ENCODE measurements at places on chromosomes 3 and 15.

DNA sequence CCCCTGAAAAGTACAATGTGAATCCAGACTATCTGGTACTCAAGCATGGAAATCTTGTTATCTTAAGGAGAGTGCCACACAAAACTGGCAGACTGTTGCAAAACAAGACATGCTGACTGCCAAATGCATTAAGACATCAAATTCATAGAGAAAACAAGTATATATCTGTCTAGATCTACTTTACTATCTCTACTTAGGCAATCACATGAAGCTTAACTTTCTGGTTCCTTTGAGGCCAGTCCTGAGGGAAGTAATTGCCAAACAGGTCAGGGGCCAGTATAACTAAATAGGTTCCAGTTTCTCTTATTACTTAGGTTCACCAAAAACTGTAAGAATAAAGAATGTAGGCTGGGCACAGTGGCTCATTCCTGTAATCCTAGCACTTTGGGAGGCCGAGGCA is 15.9 kb upstream of the SLC4A7 start:
- no peak for DNase-seq

DNA sequence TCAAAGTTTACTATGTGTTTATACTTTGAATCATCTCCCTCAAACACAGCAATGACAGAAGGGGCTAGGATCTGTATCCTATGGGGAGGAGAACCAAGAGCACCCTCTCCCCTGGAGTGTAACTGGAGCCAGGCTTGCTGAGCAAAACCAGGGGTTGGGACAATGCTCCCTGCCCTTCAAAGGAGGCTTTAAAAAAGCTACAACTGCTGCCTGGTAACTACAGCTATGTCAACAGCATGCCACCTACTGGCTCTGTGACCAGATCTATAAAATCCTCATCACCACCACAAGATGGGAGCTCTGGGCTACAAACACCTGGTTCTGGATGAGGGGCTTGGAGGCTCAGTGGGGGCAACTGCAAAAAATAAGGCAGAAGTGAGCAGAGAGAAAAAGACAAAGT is 61.9 kb downstream of the ANO10 start:
- DNase-seq: no peak

DNA sequence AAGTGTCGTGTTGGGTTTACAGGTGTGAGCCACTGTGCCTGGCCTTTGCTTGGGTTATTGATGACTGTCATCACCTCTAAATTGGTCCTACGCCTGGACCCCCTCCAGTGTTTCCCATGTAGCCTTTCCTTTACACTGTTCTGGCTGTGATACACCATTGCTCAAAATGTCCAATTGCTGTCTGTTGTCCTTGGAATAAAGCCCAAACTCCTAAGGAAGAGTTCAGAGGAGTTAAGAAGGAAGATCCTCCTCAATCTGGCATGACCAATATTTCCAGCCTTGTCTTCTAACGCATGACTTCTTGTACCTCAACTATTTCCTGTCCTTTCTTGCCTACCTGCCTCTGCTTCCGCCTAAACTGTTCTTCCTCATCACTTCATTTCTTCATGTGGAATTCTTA is 113.1 kb downstream of the POLR2M start:
- no peak for DNase-seq

DNA sequence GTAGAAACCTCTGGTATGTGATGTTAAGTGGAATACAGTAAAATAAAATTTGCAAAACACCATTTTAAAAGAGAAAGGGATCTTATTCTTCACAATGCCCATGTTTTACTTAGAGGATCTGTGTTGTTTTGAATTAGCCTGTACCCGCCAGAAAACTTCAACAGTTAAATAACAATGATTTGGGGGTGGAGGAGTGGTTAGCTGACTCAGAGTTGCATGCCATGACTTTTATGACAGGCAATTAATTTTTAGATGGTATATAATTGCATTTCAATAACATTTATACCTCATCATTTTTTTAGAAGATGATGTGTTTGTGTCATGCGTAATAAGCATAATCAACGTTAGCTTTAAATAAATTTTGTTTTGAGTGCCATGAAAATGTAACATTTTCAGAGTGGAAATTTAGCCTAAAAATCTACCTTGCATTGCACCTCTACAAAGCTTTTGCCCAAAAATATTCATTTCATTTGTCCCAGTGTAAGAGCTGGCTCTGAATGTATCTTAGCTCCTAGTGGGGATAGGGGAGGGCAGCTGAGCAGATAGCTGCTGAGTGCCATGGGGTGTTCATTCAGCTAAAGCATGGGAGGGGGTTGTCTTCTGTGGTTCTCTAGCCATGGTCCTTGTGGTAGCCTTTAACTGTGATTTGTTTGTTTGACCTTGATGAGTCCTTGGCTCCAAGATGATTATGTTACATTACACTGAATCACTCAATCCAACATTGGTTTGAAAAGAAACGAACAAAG is 379.8 kb downstream of the LPP start:
- no peak for DNase-seq

GRCh38 chr3:53724566-53724965 is 121.7 kb downstream of the CHDH start:
- DNase-seq: no peak

DNA sequence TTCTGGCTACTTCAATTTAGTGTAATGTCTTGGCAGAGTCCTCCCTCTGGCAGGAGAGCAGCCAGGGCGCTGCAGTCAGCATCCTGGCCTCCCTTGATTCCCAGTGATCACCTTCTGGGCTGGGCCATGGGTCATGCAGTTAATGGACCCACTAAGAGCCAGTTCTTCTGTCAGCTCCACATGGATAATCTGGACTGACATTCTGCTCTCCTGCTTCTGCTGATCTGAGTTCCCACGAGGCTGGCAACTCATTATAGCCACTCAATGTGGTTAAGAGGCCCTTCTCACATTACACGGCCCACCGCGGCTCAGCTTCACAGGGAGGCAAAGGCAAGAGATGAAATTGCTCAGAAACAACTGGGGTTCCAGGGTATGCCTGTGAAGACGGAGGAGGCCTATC is 94.0 kb downstream of the WDR76 start:
- no peak for DNase-seq

DNA sequence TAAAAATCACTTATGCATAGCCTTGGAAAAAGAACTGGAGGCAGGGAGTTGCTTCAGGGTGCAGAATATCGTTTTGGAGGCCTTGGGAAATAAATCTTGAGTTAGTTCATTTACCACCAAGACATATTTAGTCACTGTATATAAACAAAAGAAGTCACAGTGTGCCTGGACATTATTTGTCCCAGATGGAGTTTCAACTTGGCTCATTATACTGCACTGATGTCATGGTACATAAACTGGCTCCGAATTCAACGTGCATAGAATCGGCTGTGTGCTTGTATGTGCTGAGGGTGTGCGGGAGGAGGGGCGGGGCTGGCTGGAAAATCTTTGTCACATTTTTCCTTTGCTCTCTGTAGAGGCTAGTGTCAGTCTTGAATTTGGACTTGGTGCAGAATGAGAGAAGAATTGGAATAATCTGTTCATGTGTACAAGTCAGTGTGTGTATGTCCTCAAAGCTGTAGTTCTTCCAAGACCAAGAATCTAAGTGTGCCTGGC is 86.6 kb downstream of the FNDC3B start:
- DNase-seq: peak; percentile 26

DNA sequence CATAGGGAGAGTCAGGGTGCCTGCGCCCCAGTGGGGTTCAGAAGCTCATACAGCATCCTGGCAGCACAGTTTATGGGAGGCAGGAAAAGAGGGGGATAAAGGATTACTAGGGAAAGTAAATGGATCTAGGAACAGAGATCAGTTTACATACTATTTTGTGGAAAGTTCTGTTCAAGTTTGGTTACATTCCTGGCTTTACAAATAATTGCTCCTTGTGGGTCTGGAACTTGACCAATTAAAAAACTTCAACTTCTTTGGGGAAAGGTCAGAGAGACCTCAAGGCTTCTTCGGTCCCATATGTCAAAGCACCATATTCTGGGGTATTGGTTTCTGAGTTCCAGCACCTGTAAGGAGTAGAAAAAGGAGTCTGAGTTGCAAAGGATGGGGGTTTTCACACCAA is 64.1 kb downstream of the ZDHHC19 start:
- no peak for DNase-seq

DNA sequence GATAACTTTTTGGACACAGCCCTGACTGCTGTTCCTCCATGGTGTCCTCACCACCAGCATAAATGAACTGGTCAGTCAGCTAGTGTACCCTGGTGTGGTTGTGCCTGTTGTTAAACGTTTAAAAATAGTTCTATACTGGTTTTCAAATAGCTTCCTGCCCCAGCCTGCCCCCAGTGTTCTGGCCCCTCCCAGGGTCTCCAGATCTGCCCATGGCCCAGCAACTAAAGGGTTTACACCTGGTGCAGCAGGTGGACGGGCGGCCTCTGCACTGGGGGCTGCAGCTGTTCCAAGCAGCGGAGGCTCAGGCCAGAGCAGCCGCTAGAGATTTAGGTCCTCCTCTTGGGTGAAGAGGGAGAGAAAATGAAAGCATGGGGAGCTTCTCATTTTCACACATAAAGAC is 6.1 kb upstream of the NR2E3 start:
- DNase-seq: no peak
